ENCODE measurements at places on chromosomes 6 and 20. TPM values are rescaled to one million over a fixed set of nuclear protein-coding genes. Genes with fewer than 3 reads are reported as not detected.
A peak's percentile ranks its signal among the peaks of the same experiment; 100 is the strongest.

DNA sequence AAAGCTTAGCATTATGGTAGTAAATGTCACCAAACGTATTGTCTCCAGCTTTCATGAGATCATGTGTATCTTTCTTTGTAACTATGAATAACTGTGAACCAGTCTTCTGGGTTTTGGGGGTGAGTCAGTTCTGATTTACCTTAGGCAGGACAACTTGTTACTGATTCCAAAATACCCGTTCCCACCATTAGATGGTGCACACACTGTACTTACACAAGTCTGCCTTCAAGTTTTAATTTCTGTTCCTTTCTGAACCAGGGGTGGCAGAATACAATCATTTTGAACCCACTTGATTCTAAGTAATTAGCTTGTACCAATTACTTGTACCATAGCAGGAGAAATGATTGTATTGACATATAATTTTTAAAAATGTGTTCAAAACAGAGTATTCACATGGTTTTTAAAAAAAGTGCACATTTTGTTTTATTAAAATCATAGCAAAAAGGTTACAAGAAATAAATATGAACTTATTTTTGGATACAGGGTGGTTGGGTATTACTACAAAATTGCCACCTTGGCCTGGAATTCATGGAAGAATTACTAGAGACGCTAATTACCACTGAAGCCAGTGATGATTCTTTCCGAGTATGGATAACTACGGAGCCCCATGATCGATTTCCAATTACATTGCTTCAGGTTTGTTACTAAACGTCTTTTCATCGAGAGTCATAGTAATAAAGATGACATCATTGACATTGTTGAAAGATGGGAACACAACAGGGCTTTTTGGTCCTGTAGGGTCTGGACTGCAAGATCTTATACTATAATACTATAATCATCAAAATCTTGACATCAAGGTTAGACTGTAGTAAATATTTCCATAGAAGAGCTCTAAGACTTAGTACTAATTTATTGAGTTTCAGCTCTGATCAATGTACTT is 75.2 kb upstream of the GLP1R start:
- peak; percentile 18 for DNase-seq
- H3K27me3 ChIP-seq = no peaks in the 10 kb centered on the region
- H3K27ac ChIP-seq = no peak overlapping the region
- no peaks in the 10 kb centered on the region for H3K36me3 ChIP-seq
- peaks cover 5% of the 10 kb centered on the region for H3K4me1 ChIP-seq
- no peak overlapping the region for H3K4me3 ChIP-seq

DNA sequence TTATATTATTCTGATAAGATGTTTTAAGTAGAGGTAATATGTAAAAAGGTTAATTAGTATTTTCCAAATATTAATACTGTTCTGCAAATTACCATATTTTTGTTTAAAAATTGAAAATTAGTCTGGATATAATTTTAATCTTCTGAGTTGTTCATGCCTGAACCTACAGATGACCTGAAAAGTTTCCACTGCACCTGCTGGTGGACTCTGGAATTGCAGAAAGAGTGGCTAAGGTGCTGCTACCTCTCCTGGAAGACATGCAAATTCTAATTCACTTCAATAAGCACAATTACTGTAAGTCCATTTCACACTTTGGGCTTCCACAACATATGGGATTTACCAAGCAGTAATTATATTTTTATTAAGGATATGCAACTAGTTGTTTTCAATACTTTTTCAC is 77.7 kb upstream of the OLIG3 start:
- H3K4me3 ChIP-seq = no peak overlapping the region
- DNase-seq = no peak
- H3K27me3 ChIP-seq = peaks cover 2% of the 10 kb centered on the region
- H3K4me1 ChIP-seq = no peaks in the 10 kb centered on the region

GRCh38 chr20:37984018-37984785 is 49.1 kb downstream of the TTI1 start:
- peaks cover 35% of the 10 kb centered on the region for H3K4me1 ChIP-seq
- H3K27ac ChIP-seq = peak overlapping the region; percentile 67
- peaks cover 13% of the 10 kb centered on the region for H3K36me3 ChIP-seq
- H3K4me3 ChIP-seq = no peak overlapping the region
- no peak for DNase-seq

DNA sequence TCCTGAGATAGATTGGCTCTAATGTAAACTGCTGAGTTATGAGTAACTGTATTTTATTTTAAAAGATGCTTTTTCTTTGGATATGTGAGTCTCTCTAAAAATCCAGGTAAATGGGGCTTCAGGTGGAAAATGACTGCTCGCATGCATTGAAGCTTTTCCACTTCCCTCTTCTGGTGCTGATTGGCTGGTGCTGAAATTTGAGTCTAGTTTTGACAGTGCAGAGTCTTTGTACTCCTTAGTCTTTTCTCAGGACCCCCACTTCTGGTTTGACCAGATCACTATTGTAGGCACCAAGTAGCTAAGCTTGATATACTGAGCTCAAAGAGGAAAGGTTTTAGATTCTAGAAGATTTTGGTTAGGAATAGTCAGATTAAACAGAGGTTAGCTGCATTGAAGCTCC is 60.7 kb upstream of the TULP4 start:
- H3K4me1 ChIP-seq = no peaks in the 10 kb centered on the region
- H3K4me3 ChIP-seq = no peak overlapping the region
- no peak overlapping the region for H3K27ac ChIP-seq
- no peak for DNase-seq
- no peaks in the 10 kb centered on the region for H3K27me3 ChIP-seq
- no peaks in the 10 kb centered on the region for H3K36me3 ChIP-seq

GRCh38 chr6:111794727-111795452 is 78.4 kb downstream of the FYN start:
- peaks cover 26% of the 10 kb centered on the region for H3K4me1 ChIP-seq
- H3K36me3 ChIP-seq = peaks cover 7% of the 10 kb centered on the region
- no peak overlapping the region for H3K27ac ChIP-seq

DNA sequence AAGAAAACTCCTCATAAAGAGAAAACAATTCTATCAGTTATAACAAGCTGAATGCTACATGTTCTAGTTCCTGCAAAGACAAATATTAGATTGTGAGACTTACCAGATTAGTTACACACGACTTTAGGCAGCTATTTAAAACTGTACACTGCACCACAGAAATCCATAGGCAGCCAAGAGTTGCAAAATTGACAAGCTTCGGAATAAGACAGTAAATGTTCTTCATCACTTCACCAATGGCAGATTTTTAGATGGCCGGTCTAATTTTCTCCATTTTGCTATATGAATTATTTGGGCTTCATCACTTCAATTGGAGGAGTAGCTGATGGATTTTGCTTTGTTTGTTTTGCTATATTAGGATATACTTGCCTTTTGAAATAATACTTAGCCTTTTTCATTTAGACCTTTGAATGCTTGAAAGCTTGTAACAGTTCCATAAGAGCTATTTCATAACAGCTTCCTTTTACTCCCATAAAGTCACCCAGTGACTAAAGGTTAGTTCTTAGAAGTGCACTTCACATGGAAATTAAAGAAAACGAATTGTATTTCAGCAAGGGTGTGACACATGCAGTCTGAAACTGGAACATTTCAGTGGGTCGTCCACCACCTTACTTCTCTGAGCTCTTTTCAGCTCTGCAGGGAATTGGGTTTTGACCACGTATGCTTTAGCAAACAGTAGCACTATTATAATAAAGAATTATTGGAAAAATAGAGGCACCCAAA is at the start of gene ROS1:
ROS1 (minus strand) TSS at position 512 of the 723 bp plus-strand sequence; CDS start at position 226, 286 bp downstream.
- H3K27ac ChIP-seq = no peak within 1 kb of the TSS
- no peaks in the 10 kb centered on the region for H3K27me3 ChIP-seq
- H3K4me3 ChIP-seq = no peak within 1 kb of the TSS
- H3K36me3 ChIP-seq = no peaks in the 10 kb centered on the region
- H3K4me1 ChIP-seq = no peaks in the 10 kb centered on the region

GRCh38 chr6:133991096-133991593 is 38.1 kb downstream of the TBPL1 start:
- H3K27me3 ChIP-seq = no peaks in the 10 kb centered on the region
- H3K27ac ChIP-seq = no peak overlapping the region
- no peaks in the 10 kb centered on the region for H3K36me3 ChIP-seq

GRCh38 chr6:33000055-33000454 is 9.3 kb downstream of the HLA-DOA start:
- DNase-seq = no peak
- no peak overlapping the region for H3K27ac ChIP-seq
- H3K27me3 ChIP-seq = peaks cover 3% of the 10 kb centered on the region

DNA sequence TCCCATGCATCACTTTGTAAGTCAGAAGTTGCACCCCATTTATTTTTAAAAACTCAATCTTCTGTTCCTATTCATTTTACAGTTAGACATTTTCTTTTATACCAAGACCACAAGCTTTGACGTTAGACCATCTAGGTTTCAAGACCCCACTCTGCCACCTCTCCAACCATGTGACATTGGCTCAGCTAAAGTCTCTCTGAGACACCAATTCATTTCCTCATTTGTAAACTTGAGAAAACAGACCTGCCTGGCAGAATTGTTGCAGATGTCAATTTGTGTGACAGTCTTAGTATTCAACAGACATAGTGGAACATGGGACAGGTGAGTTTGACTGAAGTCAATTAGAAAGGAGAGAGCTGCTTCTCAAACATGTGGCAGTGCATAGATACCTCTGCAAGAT is 55.6 kb upstream of the CSE1L start:
- H3K4me3 ChIP-seq = no peak overlapping the region
- no peaks in the 10 kb centered on the region for H3K27me3 ChIP-seq
- no peak overlapping the region for H3K27ac ChIP-seq
- peaks cover 30% of the 10 kb centered on the region for H3K36me3 ChIP-seq

GRCh38 chr6:132814716-132815570 is 574 bp downstream of the RPS12 start:
- no peaks in the 10 kb centered on the region for H3K27me3 ChIP-seq
- H3K4me3 ChIP-seq = peak overlapping the region; percentile 83
- peak overlapping the region; percentile 95 for H3K27ac ChIP-seq
- peaks cover 11% of the 10 kb centered on the region for H3K4me1 ChIP-seq
- DNase-seq = no peak
- peaks cover 16% of the 10 kb centered on the region for H3K36me3 ChIP-seq

DNA sequence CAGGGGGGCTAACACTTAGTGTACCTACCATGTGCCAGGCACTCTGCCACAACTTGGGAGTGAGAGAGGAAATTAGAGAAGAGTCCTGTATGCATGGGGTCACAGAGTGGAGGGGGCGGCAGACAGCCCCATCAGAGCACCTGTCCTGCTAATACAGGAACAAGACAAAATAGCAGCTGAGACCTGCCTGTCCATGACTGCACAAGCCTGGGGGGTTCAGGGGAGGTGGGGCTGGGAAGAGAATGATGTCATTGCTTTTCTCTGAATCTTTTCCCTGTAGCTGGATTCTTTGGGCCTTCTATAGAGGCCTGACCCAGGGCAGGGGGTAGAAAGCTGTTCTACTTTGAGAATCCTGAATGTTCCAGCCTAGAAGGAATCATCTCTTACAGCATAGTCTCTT is 37.4 kb downstream of the FOXP4 start:
- H3K4me1 ChIP-seq = peaks cover 47% of the 10 kb centered on the region
- DNase-seq = no peak
- no peak overlapping the region for H3K27ac ChIP-seq
- H3K27me3 ChIP-seq = peaks cover 10% of the 10 kb centered on the region
- H3K4me3 ChIP-seq = no peak overlapping the region
- H3K36me3 ChIP-seq = peaks cover 35% of the 10 kb centered on the region

GRCh38 chr6:107727096-107727757 is 96.9 kb downstream of the SCML4 start:
- H3K27me3 ChIP-seq = no peaks in the 10 kb centered on the region
- no peak overlapping the region for H3K4me3 ChIP-seq
- no peak overlapping the region for H3K27ac ChIP-seq
- H3K4me1 ChIP-seq = peaks cover 3% of the 10 kb centered on the region
- no peak for DNase-seq
- no peaks in the 10 kb centered on the region for H3K36me3 ChIP-seq

DNA sequence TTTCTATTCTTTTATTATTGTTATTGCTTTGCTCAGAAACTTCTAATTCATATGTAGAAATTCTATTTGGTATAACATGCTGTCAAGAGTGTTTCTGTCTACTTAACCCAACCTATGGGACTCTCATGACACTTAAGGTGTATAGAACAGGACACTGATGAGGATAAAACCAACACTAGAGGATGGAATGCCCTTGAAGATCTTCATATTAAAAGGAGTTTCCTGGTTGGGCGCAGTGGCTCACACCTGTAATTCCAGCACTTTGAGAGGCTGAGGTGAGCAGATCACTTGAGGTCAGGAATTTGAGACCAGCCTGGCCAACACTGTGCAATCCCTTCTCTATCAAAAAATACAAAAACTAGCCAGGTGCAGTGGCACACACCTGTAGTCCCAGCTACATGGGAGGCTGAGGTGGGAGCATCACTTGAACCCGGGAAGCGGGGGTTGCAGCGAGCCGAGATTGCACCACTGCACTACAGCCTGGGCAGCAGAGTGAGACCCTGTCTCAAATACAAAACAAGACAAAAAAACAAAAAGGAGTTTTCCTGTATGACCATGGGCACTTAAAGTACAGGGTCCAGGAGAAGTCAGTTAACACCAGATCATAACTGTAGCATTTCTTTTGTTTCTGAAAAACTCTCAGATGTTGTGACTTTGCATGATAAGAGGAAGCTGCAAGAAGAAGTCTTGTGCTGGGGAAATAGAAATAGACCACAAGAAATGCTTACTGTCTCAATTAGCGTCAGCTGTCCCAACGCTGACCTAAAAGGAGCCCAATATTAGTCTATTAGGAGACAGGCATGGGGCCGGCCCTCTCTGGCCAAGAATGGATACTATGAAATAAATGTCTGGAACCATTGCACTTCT is 38.9 kb upstream of the CD2AP start:
- H3K4me1 ChIP-seq = no peaks in the 10 kb centered on the region
- no peaks in the 10 kb centered on the region for H3K27me3 ChIP-seq
- no peak overlapping the region for H3K27ac ChIP-seq
- no peaks in the 10 kb centered on the region for H3K36me3 ChIP-seq
- no peak overlapping the region for H3K4me3 ChIP-seq

GRCh38 chr6:158016571-158017383 is 35.1 kb downstream of the SYNJ2 start:
- no peaks in the 10 kb centered on the region for H3K36me3 ChIP-seq
- H3K27me3 ChIP-seq = no peaks in the 10 kb centered on the region
- H3K4me1 ChIP-seq = peaks cover 38% of the 10 kb centered on the region
- peak; percentile 52 for DNase-seq
- H3K4me3 ChIP-seq = peak overlapping the region; percentile 16
- H3K27ac ChIP-seq = peak overlapping the region; percentile 73

DNA sequence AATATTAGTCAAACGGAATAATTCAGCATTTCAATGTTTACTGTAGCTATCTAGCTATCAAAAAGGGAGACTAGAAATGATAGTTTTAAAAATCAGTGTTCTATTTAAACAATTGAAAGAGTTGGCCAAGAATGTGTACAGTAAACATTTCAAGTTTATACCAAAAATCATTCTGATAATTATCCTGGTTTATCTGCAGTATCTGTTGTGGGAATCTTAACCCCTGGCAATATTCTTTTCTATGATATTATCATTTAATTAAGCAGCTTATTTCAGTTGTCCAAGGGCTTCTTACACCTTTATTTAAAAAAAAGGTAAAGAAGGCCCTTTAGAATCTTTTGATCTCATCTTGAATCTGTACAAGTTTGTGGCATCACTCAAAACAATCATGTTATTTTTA is 125.1 kb downstream of the PHACTR1 start:
- H3K4me1 ChIP-seq = no peaks in the 10 kb centered on the region
- DNase-seq = no peak
- no peak overlapping the region for H3K4me3 ChIP-seq

- peak overlapping the region; percentile 80 for H3K27ac ChIP-seq
- DNase-seq = no peak
- H3K4me1 ChIP-seq = peaks cover 30% of the 10 kb centered on the region
- peaks cover 6% of the 10 kb centered on the region for H3K36me3 ChIP-seq
Measured at GRCh38 chr6:32108094-32108627, 977 bp downstream of the TNXB start.

Gene BPI
- polyA plus RNA-seq = not detected

Gene CTAGE9
- polyA plus RNA-seq = not detected

Gene TNXB
- polyA plus RNA-seq = 26.1 TPM

Gene LCA5
- polyA plus RNA-seq = 6.7 TPM

Gene GDAP1L1
- 137 TPM for polyA plus RNA-seq

Gene KIF6
- polyA plus RNA-seq = 3.3 TPM

Gene BNIP5
- 0.05 TPM for polyA plus RNA-seq

Gene CST7
- polyA plus RNA-seq = not detected
